AG09319 (cell line): ENCODE measurements at places on chromosomes 6 and 20.
A peak's percentile ranks its signal among the peaks of the same experiment; 100 is the strongest.

GRCh38 chr6:149209871-149210775, 107.4 kb upstream of the TAB2 start:
- DNase-seq: no peak

- no peak for DNase-seq
Measured at GRCh38 chr6:43007126-43007525, 6.6 kb downstream of the MEA1 start.

- DNase-seq: no peak
Measured at GRCh38 chr20:50191544-50192363, 1.1 kb downstream of the CEBPB start.

DNA sequence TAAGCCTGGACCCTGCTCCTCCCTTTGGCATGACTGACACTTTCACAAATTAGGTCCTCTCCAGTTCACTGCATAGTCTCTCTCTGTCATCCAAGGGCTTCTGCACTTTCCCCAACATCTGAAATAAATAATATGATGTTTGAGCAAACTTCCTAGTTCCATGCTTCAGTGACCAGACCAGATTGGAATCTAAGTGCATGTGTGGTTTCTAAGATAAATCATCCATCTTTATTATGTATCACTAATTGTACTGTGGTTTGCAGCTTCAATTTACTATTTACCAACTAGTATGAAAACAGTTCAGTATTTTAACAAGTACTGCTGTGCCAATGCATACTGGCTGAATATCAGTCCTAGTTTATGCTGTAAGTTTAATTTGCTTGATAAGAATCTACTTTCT, 18.7 kb downstream of the SESN1 start:
- peak; percentile 39 for DNase-seq

DNA sequence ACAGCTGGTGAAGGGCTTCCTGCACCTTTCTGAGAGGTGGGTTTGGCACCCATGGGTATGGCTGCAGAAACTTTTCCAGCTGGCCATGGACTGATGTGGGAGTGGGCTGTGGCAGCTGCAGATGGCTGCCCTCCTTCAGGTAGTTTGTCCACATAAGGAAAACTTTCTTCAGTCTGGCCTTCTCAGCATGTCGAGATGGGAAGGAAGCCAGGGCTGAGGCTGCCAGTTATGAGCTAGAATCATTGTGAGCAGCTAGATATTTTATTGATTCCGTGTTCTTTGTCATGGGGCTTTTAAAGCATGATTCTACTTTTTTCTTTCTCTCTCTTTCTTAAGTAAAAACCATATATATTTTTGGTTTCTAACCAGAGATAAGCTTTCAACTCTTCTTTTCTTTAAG, 16.6 kb downstream of the NKX2-4 start:
- DNase-seq: no peak

DNA sequence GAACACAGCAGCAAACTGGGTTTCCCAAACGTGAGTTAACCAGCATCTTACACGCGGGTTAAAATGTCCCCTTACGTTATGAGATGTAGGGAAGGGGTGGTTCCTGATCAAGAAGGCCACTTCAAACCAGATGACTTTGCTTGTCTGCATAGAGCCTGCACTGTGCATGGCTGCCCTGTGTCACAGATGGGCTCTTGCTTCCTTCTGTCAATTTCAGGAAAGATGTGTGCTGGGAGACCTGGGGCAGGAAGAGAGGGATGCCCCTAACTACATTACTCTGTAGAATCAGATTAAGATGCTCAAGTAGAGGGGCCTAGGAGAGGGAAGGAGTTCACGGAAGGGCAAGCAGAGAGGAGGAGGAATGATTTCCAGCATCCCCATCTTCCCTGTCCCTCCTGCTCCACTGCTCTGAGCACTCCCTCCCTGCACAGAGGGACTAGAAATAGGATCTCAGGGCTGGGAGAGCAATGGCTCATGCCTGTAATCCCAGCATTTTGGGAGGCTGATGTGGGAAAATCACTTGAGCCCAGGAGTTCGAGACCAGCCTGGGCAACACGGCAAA, 63.5 kb upstream of the ZMYND8 start:
- DNase-seq: no peak
